ENCODE measurements at places on chromosomes 3 and 15. TPM values are rescaled to one million over a fixed set of nuclear protein-coding genes. Genes with fewer than 3 reads are reported as not detected.

- no peak for DNase-seq
Measured at GRCh38 chr3:113287803-113288648, 76.7 kb downstream of the BOC start.

- no peak for DNase-seq
Measured at GRCh38 chr3:50427217-50427616, 67.9 kb upstream of the TMEM115 start.

DNA sequence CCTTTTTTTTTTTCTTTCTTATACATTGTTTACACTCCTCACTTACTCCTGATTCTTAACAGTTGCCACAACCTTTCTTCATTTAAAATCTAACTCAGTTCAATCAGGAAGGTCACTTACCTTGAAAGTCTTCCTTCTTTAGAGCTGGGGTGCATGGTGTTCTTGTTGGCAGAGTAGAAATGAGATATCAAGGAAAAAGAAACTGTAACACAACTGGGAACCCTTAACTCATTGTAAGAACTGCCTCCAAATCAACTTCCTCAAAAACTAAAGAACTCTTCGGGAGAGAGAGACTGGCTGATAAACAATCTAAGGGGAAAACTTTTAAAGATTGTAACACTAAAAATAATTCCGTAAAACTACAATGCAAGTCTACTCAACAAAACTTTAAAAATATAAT lies 1.4 kb upstream of the APPL1 start:
- DNase-seq, result no peak

- no peak for DNase-seq
Measured at GRCh38 chr15:66935688-66936087, 129.7 kb upstream of the SMAD3 start.

- DNase-seq, result no peak
Measured at GRCh38 chr3:155372281-155372680, 78.8 kb upstream of the STRIT1 start.

DNA sequence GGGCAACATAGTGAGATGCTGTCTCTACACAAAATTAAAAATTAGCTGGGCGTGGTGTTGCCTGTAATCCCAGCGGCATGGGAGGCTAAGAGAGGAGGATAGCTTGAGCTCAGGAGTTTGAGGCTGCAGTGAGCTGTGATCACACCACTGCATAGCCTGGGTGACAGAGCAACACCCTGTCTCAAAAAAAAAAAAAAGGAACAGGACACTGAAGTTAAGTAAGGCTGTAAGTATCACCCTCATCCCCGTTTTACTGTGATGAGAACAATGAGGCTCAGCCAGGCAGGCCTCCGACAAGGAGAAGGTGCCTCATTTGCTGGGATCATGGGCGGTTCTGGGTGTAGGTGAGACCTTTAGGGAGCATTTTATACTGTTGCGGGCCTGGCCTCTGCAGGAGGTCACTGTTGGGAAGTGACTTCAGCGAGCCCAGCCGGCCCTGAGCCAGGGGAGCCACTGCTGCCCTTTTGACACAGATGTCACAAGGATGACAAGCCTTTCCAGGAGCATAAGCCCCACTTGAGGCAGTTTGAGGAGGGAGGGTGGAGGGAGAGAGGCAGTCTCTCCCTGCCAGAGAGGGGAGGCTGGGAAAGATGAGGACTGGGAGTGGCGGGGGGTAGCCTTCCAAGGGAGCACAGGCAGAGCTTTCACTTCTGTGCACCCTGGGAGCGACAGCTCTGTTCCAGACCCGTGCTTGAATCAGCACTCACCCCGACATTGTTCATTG lies 30.8 kb downstream of the IRAK2 start:
- no peak for DNase-seq

DNA sequence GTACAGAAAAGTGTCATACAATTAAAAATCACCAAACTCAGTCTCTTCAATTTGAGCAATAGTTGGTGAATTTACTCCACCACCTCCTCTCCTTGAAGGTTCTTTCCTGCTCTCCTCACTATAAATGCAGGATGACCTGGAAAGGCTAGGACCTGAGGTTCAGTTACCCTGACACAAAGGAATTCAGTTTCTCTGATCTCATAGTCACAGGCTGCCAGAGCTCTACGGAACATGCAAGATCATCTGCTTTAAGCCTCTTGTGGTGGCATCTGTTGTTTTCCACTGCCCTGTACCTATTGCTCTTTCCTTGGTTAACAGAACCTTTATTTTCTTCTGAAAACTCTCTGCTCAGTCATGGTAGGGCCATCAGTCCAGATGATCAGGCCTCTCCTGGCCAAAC lies 4.9 kb upstream of the TP63 start:
- DNase-seq, result no peak

GRCh38 chr3:4996223-4996765 lies 17.1 kb downstream of the BHLHE40 start:
- DNase-seq, result no peak

GRCh38 chr3:2944628-2945027 lies 165.5 kb downstream of the IL5RA start:
- no peak for DNase-seq

- DNase-seq, result no peak
Measured at GRCh38 chr3:156735471-156735870, 61.1 kb downstream of the TIPARP start.

GRCh38 chr3:135917076-135917475 lies 48.5 kb upstream of the PPP2R3A start:
- DNase-seq, result no peak

DNA sequence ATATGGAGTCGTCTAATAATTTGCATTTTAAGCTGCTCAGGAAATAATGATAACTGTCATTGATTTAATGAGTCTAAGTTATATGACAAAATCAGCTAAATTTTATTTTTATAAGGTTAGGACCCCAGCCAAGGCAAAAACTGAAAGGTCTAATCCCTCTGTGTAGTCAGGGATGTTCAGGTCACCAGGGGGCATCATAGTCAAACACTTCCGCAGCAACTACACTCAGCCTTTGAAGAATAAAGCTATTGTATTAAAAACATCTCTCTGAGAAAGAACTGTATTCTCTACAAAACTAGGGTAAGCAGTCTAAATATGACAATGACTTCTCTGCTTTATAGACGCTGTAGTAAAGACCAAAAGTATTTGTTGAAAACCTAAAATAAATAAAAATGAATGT lies 15.0 kb downstream of the INTS14 start:
- DNase-seq, result no peak

DNA sequence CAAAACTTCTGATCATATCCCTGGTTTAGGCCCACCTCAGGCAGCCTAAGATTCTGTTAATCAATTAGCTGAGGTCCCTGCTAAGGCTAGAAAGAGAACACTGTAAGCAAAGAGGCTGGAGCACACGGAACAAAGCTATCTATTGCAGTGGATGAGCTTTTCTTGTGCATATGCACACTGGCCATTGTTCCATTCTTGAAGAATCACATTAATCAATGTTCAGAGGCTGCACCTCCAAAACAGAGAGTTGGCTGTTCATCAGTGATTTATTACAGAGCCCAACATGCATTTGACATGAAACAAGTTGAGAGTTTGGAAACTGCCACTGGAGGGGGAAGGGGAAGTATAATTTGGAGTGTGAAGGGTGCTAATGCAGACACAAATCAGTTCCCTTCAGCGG lies 873.0 kb downstream of the ROBO1 start:
- DNase-seq, result no peak

GRCh38 chr3:53589806-53590205 lies 95.4 kb downstream of the CACNA1D start:
- no peak for DNase-seq

GRCh38 chr15:100973351-100974111 lies 54.4 kb downstream of the LRRK1 start:
- DNase-seq, result no peak

Gene ITIH1
- not detected for total RNA-seq

Gene ATRIP
- total RNA-seq, result 3.4 TPM

Gene ST3GAL6
- 62.2 TPM for total RNA-seq

Gene KLHL40
- 0.81 TPM for total RNA-seq

Gene SAMD7
- total RNA-seq, result not detected

Gene TMCO5A
- not detected for total RNA-seq

Gene GOLGA8T
- not detected for total RNA-seq

Data from heart right ventricle (tissue), 16 donors.